Spinal cord (tissue), 10 donors: ENCODE measurements at places on chromosomes 11 and 22.

DNA sequence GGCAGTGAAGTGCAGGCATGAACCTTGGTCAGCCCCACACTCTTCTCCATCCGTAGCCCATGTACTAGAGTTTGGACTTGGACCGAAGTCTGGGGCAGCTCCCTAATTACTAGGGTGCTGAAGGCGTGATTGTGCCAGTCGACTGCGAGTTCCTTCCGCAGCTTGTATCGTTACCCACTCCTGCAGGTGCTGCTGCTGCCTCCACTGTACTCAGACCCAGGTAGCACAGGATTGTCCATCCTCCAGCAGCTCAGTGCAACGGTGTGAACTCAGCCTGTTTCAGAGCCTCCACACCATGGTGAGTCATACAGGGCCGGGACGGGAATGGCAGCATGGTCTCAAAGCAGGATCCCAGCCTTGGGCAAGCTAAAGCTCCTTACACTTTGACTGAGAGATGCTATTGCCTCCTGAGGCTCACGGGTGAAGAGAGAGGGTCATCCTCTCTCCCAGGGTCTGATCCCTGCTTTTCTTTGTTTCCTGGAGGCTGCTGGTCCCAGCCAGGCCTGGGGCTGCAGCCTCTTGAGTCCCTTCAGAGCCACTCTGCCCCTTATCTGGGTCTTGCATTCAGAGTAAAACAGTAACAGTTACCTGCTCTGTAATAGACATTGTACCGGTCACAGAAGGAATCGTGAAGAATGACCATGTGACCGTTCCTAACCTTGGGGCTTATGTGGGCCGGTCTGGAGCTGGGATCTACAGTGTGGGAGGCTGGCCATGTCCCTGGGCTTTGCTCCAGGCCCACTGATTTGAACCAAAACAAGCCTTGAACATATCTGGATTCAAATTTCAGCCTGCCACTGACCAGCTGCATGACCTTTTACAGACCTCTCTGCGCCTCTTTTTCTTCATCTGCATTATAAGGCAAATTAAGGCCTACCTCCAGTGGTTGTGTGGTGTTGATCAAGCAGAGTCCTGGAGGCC lies 1.7 kb downstream of the TKFC start:
- DNase-seq, result no peak

GRCh38 chr11:129643031-129643721 lies 172.5 kb upstream of the TMEM45B start:
- DNase-seq, result no peak

- DNase-seq, result no peak
Observed at GRCh38 chr11:89347071-89347470, 144.1 kb downstream of the NOX4 start.

GRCh38 chr11:110711776-110712658 lies at the start of gene ARHGAP20:
ARHGAP20 (minus strand) TSS chr11:110712437; CDS start chr11:110712231, 206 bp downstream.
- DNase-seq, result peak; percentile 55

DNA sequence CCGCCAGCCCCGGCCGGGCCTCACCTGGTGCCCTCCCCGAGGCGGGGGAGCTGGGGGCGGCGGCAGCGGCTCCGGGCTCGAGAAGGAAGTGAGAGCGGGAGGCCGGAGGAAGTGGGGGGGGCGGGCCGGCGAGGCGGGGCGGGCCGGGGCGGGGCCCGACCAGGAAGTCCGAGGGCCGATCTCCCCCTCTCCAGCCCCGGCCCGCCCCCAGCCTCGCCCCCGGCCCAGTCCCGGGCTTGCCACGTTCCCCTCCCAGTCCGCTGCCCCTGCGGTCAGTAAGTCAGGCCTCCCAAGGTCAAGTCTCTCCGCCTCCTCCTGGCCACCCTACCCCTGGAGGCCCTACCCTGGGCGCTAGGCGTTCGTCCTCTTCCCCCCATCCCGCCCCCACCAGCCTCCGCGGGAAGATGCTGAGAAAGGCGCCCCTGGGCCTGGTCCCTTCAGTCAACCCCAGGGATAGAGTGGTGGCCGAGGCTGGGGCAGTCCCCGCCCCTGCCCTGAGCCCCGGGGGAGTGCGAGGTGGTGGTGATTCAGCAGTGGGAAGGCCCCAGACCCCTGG lies at the start of gene RHOG:
Gene RHOG (minus strand): TSS at position 90 of the 556 bp plus-strand sequence. CDS start 12,821 bp downstream, outside the sequence.
- peak; percentile 36 for DNase-seq

GRCh38 chr11:72613977-72614376 lies 60.2 kb downstream of the PDE2A start:
- no peak for DNase-seq

GRCh38 chr11:86923999-86924766 lies 31.0 kb downstream of the FZD4 start:
- no peak for DNase-seq

GRCh38 chr11:134026655-134027343 lies 42.1 kb upstream of the JAM3 start:
- DNase-seq, result peak; percentile 85

GRCh38 chr11:86586307-86586706 lies 86.1 kb downstream of the ME3 start:
- DNase-seq, result no peak

DNA sequence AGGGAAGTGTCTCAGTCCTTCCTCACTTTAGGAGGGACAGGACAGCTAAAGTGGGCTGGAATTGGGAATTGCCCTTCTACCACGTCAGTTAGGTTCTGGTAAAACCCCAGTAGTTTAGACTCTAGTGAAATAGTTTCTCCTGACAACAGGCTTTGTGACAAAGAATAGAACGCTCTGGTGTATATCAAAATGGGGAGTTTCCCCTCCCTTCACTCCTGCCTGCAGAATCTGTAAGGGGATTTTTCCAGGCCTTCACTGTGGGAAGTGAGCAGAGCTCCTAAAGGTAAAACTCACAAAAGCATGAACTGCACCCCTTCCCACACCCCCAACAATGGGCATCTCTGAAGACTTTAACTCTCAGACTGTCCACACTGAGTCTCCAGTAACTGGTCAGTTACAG lies 460.9 kb upstream of the LRRC4C start:
- no peak for DNase-seq

DNA sequence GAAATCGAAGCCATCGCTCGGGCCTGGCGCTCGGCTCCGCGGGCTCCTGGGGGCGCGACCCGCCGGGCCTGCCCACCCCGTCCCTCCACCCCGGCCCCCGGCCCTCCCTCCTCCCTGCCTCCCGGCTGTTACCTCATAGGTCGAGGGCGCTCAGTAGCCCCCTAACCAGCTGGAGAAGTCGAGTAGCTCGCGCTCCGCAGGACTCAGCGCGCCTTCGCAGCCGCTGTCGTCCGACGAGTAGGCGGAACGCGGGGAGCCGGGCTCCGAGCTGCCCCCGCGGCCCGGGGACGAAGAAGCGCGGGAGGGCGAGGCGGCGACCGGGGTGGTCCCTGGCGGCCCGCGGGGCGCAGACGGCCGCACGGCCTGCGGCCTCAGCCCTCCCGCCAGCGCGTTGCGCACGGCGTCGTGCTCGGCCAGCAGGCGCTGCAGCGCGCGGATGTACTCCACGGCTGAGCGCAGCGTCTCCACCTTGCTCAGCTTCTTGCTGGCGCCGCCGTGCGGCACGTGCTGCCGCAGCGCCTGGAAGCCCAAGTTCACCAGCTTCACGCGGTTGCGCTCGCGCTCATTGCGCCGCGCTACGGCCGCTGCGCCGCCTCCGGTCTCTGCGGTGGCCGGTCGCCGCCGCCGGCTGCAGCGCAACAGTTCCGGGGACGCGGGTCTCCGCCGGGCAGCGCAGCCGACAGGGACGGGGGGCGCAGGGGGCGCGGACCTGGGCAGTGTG lies 627 bp downstream of the ASCL2 start:
- peak; percentile 32 for DNase-seq

DNA sequence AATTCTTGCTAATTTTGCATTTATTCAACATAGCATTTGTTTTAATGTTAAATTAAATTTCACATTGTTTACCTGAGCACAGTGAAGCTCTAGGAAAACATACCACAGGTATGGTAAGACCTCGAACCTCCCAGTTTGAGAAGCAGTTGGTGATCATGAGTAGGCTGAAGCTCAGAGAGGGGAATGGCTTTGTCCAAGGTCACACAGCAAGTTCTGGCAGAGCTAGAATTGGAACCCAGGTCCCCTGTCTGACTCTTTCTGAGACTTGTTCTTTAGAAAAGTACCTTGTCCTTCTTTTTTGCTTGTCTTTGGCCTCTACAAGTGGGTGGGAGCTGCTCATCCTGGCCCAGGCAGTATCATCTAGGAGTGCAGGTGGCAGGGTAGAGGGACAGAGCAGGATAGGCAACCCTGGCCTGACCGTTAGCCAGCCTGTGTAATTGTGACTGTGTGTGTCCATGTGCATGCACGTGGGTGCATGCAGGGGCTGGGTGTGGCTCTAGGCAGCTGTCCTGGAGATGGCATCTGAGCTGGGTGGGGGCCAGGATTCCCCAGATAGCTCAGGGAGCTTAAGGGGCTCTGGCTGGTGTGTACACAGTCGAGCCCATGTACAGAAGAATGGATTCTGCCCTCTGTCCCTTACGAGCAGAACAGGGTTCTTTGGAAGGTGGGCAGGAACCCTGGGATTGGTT lies 21.6 kb downstream of the PHLDB1 start:
- no peak for DNase-seq

DNA sequence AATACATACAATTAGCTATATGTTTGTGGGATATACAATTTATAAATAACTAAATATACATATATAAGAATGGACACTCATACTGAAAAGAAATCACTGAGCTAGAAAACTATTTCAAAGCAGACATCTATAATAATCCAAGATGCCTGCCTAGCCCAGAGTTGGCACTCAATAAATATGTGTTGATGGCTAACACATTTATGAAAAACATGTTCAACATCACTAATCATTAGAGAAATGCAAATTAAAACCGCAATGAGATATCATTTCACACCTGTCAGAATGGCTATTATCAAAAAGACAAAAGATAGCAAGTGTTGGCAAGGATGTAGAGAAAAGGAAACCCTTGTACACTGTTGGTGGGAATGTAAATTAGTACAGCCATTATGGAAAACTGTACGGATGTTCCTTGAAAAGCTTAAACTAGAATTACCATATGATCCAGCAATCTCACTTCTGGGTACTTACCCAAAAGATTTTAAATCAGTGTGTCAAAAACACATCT lies 29.8 kb downstream of the POU2AF1 start:
- no peak for DNase-seq

GRCh38 chr11:34408580-34409172 lies 30.1 kb upstream of the CAT start:
- DNase-seq, result no peak

- no peak for DNase-seq
Observed at GRCh38 chr11:90252053-90252452, 29.2 kb upstream of the CHORDC1 start.

DNA sequence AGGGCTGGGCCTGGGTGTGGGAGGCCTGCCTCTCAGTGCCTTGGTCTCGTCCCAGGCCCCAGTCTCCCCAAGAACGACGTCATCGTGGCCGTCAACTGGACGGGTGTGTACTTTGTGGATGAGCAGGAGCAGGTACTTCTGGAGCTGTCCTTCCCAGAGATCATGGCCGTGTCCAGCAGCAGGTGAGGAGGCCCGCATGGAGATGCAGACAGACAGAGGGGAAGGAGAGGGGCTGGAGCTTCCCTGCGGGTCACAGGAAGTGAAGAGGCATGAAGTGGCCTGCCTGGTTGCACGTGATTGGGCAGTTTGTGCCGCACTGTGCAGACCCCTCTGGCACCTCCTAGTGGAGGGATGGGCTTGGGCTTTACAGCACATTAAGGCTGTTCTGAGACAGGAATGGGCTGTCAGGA lies 70.4 kb downstream of the MYO7A start:
- no peak for DNase-seq

DNA sequence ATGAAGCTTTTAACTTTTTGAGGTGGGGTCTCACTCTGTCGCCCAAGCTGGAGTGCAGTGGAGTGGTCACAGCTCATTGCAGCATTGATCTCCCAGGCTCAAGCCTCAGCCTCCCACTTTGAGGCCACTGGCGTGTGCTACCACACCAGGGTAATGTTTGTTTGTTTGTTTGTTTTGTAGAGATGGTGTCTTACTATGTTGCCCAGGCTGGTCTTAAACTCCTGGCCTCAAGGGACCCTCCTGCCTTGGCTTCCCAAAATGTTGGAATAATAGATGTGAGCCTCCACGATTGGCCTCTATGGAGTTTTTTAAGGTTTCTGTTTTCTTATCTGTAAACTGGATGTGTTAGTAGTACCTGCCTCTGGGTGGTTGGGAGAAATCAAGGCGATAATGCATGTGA lies 41.4 kb downstream of the MED15 start:
- no peak for DNase-seq

GRCh38 chr11:109658190-109658589 lies 236.2 kb downstream of the C11orf87 start:
- DNase-seq, result no peak
